ENCODE measurements at places on chromosomes 3 and 15. TPM values are rescaled to one million over a fixed set of nuclear protein-coding genes. Genes with fewer than 3 reads are reported as not detected.

DNA sequence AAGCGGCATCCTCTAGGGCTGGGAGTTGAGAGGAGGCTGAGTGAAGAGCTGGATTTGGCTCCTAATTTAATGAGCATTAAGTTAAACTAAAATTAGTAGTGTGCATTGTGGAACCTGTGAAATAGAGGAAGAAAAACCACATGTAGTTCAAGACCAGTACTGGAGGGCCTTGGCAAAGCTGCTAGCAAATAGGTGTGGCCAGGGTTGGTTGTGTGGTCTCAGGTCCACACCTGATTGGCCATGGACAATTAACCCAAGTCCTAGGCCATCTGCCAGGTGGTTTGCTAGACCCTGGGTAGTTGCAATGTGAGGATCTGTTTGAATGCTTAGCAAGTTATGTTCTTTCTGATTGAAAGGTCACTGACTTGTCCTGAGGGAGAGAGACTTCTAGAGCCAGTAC, 275.5 kb downstream of the PDCD6IP start:
- H3K36me3 ChIP-seq: no peaks in the 10 kb centered on the region
- H3K27ac ChIP-seq: no peak overlapping the region
- no peak for DNase-seq
- H3K27me3 ChIP-seq: peaks cover 9% of the 10 kb centered on the region
- H3K4me3 ChIP-seq: no peak overlapping the region

DNA sequence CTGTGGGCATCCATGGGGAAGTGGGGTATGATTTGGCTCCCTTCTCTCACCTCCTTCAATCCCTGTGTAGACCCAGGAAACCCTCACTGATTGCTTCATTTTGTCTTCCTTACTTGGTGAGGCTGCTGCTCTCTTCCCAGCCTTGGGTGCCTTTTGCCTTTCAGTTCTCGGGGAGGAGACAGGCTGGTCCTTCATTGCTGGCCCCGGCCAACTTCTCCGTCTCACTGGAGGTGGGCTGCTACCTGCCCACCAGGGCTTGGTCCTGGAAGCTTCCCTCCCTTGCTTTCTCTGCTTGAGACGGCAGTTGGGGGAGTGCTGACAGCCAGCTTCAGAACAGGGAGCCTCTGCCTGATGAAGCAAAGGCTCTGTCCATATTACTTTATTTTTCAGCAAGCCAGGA, 4.7 kb downstream of the FOXL2 start:
- peaks cover 16% of the 10 kb centered on the region for H3K4me1 ChIP-seq
- no peak for DNase-seq
- H3K4me3 ChIP-seq: no peak overlapping the region
- H3K27ac ChIP-seq: no peak overlapping the region
- peaks cover 63% of the 10 kb centered on the region for H3K27me3 ChIP-seq

- H3K4me1 ChIP-seq: no peaks in the 10 kb centered on the region
- H3K27ac ChIP-seq: no peak overlapping the region
- DNase-seq: no peak
- no peaks in the 10 kb centered on the region for H3K27me3 ChIP-seq
- H3K4me3 ChIP-seq: no peak overlapping the region
These were observed 51.8 kb downstream of the SERP1 start for GRCh38 chr3:150494411-150494977.

DNA sequence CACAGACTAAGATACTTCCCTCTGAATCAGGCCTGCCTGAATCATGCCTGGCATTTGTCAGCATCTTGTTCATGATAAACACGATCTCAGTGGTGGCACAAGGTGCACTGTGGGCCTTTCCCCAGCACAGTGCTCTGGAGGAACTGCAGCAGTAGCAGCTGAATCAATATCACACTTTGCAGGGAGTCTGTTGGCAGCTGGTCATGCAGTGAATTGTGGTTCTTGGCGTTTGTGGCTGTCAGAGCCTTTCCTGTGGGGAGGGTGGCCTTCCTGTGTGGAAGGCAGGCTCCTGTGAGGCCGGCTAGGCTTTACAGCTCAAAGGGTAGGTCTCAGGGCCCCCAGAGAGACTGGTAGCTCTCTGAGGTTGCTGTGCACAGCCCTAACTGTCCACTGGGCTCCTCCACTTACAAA, 54.4 kb upstream of the TLE3 start:
- no peak overlapping the region for H3K4me3 ChIP-seq
- DNase-seq: no peak
- no peak overlapping the region for H3K27ac ChIP-seq

DNA sequence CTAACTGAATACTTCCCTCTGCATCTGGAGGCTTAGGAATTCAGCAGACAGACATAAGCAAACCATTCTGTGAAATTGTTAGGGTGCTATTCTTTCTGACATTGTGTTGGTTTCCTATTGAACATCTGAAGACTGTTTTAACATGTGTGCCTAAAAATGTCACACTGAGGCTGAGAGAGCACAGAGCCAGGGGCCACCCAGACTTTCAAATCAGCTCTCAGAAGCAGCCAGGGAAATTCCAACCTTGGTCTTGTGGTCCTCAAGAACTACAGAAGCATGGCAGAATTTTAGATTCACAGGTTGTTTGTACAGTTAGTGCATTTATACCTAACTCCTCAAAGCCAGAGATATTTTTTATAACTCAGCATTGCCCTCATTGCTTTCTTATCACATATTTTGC, 929.2 kb upstream of the CFAP20DC start:
- peaks cover 12% of the 10 kb centered on the region for H3K36me3 ChIP-seq
- no peaks in the 10 kb centered on the region for H3K27me3 ChIP-seq
- no peak for DNase-seq
- H3K27ac ChIP-seq: no peak overlapping the region
- peaks cover 47% of the 10 kb centered on the region for H3K4me1 ChIP-seq

DNA sequence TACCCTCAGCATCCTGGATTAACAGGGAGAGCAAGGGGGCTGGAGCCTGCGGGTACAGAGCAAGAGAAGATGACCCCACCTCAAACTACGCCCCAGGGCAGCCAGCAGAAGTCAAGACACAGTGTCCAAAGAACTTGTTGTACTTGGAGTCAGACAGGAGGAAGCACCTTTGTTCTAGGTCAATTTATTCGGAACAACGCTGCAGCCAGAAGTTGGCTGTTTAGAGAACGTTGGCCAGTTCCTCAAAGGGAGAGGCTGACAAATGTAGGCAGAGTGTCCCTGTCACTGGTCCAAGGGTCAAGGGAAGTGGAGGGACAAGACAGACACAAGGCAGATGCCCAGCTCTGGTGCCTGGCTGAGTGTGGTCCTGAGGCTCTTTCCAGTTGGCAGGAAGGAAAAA, 32.1 kb upstream of the PIAS1 start:
- H3K4me3 ChIP-seq: no peak overlapping the region
- no peaks in the 10 kb centered on the region for H3K36me3 ChIP-seq
- H3K27me3 ChIP-seq: no peaks in the 10 kb centered on the region
- no peaks in the 10 kb centered on the region for H3K4me1 ChIP-seq
- DNase-seq: no peak

DNA sequence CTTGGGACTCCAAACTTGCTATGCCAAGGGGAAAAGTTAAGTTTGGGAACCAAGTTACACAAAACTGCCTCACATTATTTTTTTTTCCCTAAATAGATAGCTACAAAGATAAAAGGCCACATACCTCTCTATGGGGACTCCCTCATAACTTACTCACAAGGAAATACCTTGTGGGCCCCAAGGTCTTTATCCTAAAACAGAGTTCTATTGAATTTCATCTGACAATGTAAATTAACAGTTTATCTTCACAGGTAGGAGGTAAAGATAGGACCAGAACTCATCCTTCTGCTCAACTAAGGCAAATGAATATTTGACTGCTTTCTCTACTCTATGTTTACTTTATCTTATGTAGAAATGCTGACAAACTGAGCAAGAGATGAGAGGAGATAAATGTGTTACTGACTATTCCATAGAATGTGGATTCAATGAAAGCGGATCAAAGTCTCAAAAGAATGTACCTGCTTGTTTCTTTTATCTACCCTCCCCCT, 1278.0 kb downstream of the OTOL1 start:
- H3K4me1 ChIP-seq: no peaks in the 10 kb centered on the region
- no peak overlapping the region for H3K27ac ChIP-seq
- H3K4me3 ChIP-seq: no peak overlapping the region
- no peak for DNase-seq
- no peaks in the 10 kb centered on the region for H3K36me3 ChIP-seq
- H3K27me3 ChIP-seq: no peaks in the 10 kb centered on the region

DNA sequence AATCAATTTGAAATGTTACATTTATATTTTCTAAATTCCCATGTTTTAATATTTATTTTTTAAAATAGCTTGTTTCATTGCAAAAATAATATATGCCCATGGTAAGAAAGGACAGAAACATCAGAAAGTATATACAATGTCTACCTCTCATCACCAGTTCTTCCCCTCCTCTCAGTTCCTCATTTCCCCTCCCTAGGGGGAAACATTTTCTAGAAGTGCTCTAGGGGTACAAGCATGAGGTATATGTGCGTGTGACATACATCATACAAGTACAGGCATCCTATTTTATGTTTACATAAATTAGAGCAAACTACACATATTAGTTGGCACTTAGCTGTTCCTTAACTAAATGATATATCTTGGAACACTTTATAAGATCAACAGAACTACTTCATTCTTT, 189.3 kb upstream of the VEPH1 start:
- H3K27ac ChIP-seq: no peak overlapping the region
- no peak for DNase-seq
- no peaks in the 10 kb centered on the region for H3K4me1 ChIP-seq
- H3K36me3 ChIP-seq: no peaks in the 10 kb centered on the region
- H3K4me3 ChIP-seq: no peak overlapping the region

DNA sequence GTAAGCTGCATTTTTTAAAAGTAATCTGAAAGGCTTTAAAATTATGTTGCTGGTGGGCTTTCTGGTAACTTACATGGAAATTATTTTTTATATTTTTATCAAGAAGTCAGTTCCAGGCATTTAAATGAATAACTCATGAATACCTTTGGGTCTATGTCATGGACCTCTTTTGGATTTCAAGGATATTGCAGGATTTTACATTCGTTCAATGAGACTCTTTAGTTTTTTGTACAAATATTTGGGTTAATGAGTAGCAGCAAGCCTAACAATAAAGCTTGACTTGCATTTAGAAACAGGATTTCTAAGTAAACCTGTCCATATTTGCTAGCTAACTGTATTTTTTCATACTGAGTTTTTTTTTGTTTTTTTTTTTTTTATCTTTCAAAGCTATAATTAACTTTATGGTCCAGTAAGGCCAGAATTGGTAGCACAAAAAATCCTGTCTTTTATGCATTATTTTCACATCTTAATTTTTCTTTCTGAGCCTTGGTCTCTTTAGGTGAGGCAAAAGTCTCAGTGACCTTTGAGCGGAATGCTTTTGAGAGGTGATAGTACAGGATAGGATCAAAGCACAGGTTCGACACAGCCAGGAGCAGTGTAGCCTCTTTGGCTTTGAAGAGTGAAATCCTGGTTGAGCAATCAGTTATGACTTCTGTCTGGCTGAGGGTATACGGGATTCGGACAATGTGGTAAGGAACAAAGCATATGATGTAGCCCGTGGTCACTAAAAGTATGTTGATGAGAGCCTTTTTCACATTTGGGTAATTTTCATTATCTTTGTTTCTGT, 4.8 kb downstream of the GPR171 start:
- H3K4me1 ChIP-seq: peaks cover 10% of the 10 kb centered on the region
- H3K36me3 ChIP-seq: no peaks in the 10 kb centered on the region
- no peaks in the 10 kb centered on the region for H3K27me3 ChIP-seq

DNA sequence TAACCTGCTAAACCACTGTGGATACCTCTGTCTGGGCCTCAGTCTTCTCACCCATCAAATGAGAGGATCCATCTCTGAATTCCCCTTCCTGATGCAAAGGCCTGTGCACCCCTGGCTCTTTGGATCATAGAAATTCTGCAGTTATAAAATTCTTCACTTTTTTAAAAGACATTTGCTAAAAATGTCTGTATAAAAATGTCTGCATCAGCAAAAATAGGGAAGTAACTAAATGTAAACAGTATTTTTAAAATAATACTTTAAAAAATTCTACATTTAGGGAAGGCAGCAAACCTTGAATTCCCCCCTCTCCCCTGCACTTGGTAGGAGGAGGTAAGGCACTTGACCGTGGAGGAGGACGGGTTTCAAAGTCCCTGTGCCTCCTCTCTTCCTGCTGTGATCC, 25.6 kb upstream of the TRIM59 start:
- H3K4me3 ChIP-seq: no peak overlapping the region
- H3K36me3 ChIP-seq: no peaks in the 10 kb centered on the region
- no peak overlapping the region for H3K27ac ChIP-seq
- no peak for DNase-seq
- H3K27me3 ChIP-seq: peaks cover 8% of the 10 kb centered on the region

DNA sequence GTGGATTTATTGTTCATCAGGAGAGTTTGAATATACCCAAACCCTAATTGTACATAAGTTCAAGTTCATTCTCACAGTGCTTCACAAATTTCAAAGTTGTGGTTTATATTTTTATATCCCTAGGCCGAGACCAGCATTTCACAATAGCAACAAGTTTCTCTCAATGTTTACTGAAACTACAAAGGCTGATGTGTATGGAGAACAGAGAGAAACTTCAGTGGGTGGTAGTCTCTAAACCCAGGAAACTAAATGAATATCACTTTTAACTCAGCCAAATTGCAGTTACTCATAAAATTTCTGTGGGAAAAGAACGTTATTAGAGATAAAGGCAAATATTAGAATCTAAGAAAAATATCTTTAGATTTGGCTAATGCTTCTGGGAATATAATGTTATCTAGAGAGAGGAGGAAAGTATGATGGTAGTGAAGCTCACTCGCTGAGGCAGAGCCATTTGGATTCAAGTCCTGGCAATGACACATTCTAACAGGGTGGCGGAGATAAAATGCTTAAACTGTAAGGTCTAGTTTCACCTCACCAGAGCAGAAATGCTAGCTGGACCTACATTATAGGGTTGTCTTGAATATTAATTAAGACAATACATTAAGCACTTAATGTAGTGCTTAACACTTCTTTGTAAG, 514.8 kb downstream of the EPHA3 start:
- no peak for DNase-seq
- H3K27me3 ChIP-seq: no peaks in the 10 kb centered on the region
- no peak overlapping the region for H3K27ac ChIP-seq

DNA sequence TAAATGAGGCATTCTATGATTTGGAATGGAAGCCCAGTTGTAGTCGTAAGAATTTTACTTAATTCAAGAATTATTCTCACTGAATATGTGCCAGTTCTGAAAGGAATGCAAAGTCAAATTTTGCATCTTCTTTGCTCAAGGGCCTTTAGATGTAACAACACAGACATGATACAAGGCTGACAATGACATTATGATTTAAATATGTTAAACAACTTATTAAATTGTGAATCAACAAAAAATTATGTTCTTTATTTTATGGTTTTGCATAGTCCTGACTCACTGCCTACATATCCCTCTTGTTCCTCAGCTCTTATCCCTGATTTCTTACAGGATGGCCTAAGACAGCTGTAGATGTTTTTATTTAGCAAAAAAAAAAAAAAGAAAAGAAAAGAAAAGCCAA, 170.9 kb upstream of the NR2E3 start:
- DNase-seq: no peak
- no peak overlapping the region for H3K4me3 ChIP-seq
- no peaks in the 10 kb centered on the region for H3K4me1 ChIP-seq
- no peak overlapping the region for H3K27ac ChIP-seq
- H3K27me3 ChIP-seq: peaks cover 4% of the 10 kb centered on the region
- no peaks in the 10 kb centered on the region for H3K36me3 ChIP-seq

- H3K27ac ChIP-seq: no peak overlapping the region
- DNase-seq: no peak
- H3K36me3 ChIP-seq: peaks cover 3% of the 10 kb centered on the region
- H3K27me3 ChIP-seq: no peaks in the 10 kb centered on the region
- H3K4me3 ChIP-seq: no peak overlapping the region
These were observed 33.5 kb upstream of the USP8 start for GRCh38 chr15:50390554-50391264.

PDHB gene
- 92.2 TPM for polyA plus RNA-seq

MYZAP gene
- polyA plus RNA-seq: 0.20 TPM

SCAMP5 gene
- polyA plus RNA-seq: 0.19 TPM

TJP1 gene
- not detected for polyA plus RNA-seq

GATM gene
- 2.9 TPM for polyA plus RNA-seq

ILDR1 gene
- polyA plus RNA-seq: not detected

SLC25A26 gene
- polyA plus RNA-seq: 51.9 TPM

CAMK2N2 gene
- polyA plus RNA-seq: not detected

CHRNA5 gene
- polyA plus RNA-seq: 0.47 TPM

ARPP21 gene
- polyA plus RNA-seq: not detected

RHOV gene
- not detected for polyA plus RNA-seq

Data from naive thymus-derived CD8-positive, alpha-beta T cell (primary cell).